Activated CD4-positive, CD25-positive, alpha-beta regulatory T cell treated with anti-CD3 and anti-CD28 coated beads, Interleukin-2, amount 50 U/mL, for 72 hours (primary cell): ENCODE measurements at places on chromosomes 2 and 18.

DNA sequence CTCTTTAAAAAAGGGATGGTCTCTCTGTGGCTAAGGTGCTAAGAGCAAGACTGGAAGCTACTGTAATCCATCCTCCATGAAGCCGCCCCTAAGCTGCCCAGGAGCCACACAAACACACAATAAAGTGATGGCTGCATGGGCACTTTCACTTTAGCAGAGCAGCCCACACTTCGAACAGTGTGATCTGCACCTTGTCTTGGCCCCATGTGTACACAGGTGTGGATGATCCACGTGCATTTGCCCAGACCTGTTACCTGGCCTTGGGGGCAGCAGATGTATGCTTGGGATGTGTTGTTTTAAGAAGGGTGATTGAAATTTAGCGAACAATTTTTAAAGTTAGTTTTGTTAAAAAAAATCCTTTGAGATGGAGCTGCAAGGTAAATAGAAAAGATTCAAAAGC is 39.9 kb downstream of the TMEM178A start:
- DNase-seq, result no peak

- no peak for DNase-seq
Observed at GRCh38 chr2:130390460-130391057, 34.7 kb downstream of the PTPN18 start.

DNA sequence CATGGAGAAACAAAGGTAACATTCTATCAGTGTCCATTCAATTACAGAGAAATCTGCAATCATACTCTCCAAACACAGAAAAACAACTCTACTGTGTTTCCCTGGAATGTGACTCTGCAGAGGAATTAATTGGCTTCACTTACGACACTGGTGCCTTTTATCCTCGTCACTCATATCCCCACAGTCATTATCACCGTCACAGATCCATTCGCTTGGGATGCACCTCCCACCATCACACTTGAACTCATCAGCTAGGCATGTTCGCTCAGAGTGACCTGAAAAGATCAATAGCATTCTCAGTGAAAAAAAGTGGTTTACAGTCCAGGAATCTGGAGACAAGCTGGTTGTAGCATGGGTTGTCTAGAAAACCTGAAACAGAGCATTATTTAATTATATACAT is 124.3 kb downstream of the DHRS9 start:
- no peak for DNase-seq

DNA sequence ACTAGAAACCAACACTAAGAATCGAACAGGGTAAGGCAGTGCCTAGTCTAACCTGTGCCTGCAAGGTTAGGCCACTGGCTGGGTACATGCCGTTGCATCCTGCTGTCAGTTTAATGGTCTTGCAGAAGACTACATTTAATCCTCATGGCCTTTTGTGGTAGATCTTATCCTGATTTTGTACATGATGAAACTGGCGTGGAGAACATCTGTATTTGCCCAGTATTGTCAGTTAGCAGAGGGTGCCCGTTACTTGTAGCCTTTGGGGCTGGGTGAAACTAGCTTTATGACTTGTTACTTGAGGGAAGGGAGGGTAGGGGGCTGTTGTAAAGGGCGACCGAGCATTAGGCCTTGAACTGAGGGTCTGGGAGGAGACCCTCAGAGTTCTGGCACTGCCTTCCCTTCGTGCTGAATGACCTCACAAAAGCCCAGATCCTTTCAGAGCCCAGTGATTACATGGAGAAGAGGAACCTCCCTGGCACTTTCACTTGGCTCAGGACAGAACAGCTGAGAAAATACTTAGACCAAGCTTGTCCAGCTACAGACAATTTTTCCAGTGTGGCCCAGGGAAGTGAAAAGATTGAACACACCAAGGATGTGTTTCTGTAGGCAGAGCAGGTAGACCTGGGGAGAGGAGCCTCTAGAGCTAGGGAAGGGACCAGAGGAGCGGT is 19.5 kb downstream of the SLC20A1 start:
- DNase-seq, result no peak

GRCh38 chr18:79738581-79739439 is 58.9 kb upstream of the KCNG2 start:
- DNase-seq, result no peak

DNA sequence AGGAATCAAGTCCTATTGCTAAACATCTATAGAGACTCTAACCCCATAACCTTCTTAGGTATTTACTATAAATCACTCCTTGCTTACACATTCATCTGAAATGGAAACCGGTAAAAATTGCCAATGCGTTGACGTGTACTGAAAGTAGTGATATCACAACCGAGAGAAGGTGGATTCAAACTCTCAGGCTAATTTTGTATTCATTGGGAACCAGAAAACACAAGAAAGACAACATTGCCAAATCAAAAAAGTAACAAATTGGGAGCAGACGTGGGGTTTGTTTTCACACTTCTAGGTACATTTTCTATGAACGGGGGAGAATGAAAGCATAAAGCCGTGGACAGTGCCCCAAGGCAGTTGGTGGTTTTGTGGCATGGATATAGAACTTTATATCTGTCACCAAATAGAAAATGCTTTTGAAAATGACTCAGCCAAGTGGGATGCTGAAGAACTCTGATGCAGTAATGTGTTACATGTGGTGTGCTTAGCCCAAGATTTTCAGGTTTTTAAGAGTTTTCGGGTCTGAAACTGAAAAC is 155.1 kb upstream of the RASGRP3 start:
- no peak for DNase-seq

- DNase-seq, result no peak
Observed at GRCh38 chr2:105417857-105418436, 19.1 kb upstream of the FHL2 start.

GRCh38 chr18:13810950-13811485 is 12.9 kb upstream of the MC5R start:
- no peak for DNase-seq

DNA sequence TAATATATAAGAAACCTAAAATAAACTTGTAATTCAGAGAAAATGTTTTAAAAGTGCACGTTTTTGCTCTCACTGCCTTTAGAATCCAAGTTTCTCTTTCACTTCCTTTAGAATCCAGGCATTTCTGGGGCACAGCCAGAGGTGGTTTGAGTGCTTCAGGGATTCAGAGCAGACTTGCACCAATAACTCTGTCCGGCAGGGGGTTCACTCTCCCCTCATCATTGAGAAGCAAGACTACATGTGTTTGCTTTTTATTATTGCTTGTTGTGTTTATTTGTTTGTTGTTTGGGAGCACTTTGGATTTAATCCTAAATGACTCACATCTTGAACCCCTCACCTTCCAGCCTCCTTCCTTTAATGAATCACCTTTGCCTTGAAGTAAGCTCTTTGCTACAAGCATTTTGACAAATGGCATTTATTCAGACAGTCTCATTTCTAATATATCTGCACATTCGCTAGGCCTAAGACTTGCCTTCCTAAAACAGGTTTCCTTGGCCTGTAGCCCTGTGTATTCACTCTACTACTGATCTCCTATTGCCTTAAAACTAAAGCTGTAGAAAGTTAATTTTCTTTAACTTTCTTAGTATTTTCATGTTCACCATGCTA is 233.5 kb upstream of the ATP5MC3 start:
- no peak for DNase-seq

DNA sequence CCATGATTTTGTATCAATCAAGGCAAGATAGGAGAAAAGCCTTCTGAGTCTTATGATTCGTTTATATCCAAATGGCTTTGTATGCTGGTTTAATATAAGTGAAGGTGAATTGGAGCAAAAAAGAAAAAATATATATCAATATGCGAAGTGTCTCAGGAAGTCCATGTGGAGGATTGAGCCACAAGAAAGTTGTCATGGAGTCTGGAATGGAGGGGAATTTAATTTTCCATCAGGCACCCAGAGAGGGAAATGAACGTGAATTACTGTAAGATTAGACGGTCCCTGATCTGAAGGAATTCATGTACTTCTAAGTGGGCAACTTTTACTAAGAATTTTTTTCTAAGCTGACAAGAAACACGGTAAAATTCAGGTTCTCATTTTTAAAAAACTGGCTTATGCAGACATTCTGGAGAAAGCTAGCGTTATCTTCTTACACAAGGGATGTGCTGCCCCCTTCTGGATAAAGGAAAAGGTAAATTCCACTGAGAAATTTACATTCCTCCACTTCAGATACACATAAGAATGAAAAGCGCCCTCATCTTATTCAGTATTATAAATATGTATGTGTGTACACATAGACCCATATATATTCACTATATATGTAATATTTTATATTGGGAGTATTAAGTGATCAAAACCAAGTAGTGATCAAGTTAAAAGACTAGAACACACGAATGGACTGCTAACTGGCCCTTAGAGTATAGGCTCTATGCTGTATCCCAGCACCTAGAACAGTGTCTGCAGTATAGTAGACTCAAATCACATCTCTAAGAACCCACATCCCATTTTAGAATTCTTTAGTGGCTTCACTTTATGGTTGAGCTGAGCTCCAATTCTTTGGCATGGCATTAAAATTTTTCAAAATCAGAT is 289.0 kb upstream of the TFPI start:
- no peak for DNase-seq

DNA sequence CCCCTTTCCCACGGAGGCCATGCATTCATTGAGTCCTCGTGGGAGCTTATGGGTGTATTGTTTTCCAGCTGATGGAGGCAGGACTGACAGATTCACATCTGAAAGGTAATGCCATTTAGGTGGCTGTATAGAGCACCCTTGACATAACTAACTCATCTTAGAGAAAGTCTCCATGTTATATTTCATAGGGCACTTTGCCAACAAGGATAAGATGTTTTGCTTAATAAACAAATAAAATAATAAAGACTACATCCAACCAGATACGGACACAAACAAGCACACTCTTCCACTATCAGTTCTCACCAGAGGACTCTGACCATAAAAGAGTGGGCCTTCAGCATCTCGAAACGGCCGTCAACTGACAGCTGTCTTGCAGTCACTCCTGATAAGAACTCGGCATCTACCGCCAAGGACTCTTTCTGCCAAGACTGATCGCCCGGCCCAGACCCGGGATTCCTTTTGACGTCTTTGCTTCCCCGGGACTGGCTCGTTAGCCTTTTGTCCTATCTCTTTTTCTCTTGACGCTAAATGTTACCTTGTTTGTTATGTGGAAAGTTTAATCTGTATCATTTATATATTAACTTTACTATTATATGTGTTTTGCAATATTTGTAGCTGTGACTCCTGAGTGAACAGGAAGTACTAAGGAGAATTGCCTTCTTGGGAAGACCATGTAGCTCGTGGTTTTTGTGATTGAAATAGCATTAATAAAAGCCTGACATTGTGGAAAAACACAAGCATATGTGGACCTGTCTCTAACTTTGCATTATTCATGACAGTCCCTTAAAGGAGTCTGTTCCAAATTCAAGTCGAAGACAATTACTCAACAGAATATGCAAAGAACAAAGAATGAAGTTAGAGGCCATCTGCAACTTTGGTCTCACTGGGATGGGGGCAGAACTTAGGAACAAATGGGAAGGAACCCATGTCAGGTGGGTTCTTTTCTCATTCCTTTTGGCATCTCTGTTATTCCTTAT is 195.1 kb downstream of the LPIN1 start:
- DNase-seq, result no peak

GRCh38 chr18:46830633-46831032 is 73.8 kb upstream of the ST8SIA5 start:
- DNase-seq, result no peak

GRCh38 chr2:9498210-9498609 is 23.9 kb downstream of the IAH1 start:
- DNase-seq, result no peak

- DNase-seq, result no peak
Observed at GRCh38 chr2:188395903-188396689, 104.4 kb downstream of the GULP1 start.

DNA sequence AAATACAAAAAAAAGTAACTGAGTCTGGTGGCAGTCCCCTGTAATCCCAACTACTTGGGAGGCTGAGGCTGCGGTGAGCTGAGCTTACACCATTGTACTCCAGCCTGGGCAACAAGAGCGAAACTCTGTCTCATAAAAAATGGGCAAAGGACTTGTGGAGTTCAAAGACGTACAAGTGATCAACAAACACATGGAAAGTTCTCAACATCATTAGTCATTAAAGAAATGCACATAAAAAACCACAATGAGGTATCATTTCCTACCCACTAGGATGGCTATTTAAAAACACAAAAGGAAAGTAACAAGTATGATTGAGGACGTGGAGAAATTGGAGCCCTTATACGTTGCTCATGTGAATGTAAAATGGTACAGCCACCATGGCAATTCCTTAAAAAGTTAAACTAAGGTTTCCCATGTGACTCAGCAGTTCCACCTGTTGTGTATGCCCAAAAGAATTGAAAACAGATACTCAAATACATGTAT is 52.3 kb downstream of the RAB10 start:
- DNase-seq, result no peak

DNA sequence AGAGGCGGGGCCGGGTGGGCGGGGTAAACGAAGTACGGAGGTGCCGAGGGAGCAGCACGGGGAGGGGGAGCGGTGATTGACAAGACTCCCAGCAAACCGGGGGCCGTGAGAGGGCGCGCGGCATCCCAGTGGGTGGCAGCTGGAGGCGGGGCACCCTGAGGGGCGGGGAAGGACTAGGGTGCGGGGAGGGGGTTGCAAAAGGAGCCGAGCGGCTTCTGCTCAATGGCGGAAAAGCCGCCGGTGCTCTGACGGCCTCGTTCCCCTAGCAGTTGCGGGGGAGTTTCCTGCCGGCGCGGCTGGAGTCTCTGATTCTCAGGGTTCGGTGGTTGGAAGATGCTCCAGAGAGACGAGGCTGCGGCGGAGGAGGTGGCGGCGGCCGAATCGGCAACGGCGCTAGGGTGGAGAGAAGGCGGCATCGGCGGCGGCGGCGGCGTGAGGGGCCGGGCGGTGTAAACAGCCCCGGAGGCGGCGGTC is at the start of gene PPM1B:
Gene PPM1B (plus strand): TSS at position 195 of the 474 bp plus-strand sequence. CDS start 32,325 bp downstream, outside the sequence.
- DNase-seq, result peak; percentile 99
